Lung (tissue), 17 donors: ENCODE measurements at places on chromosomes 16 and 17. TPM values are rescaled to one million over a fixed set of nuclear protein-coding genes. Genes with fewer than 3 reads are reported as not detected.

GP1BA gene
- total RNA-seq = 0.94 TPM

TPSD1 gene
- 7.0 TPM for total RNA-seq

MYH3 gene
- total RNA-seq = 1.7 TPM

SMPD3 gene
- total RNA-seq = 13.9 TPM

SLX1A gene
- total RNA-seq = 24.0 TPM

CTDNEP1 gene
- total RNA-seq = 126 TPM

SRCIN1 gene
- 15.0 TPM for total RNA-seq

CA7 gene
- total RNA-seq = not detected

GSDMA gene
- total RNA-seq = 0.91 TPM

HS3ST3A1 gene
- total RNA-seq = 8.0 TPM

ITGA2B gene
- 2.1 TPM for total RNA-seq

TP53TG3 gene
- total RNA-seq = not detected

EPOP gene
- total RNA-seq = 0.40 TPM

KRT33B gene
- total RNA-seq = not detected

KIFC3 gene
- 137 TPM for total RNA-seq

KDM6B gene
- total RNA-seq = 52.9 TPM

CCDC92B gene
- total RNA-seq = 0.06 TPM

TBX6 gene
- 1.7 TPM for total RNA-seq

SNAI3 gene
- total RNA-seq = 2.6 TPM

FOXN1 gene
- total RNA-seq = not detected

KRT39 gene
- not detected for total RNA-seq

SCRN2 gene
- total RNA-seq = 26.7 TPM

IGF2BP1 gene
- total RNA-seq = 14.9 TPM

CRISPLD2 gene
- total RNA-seq = 31.3 TPM

ZNF205 gene
- 9.8 TPM for total RNA-seq

PRR14 gene
- total RNA-seq = 60.3 TPM

TMEM88 gene
- 11.2 TPM for total RNA-seq

SLC12A3 gene
- not detected for total RNA-seq

KCNJ2 gene
- total RNA-seq = 6.7 TPM

C16orf96 gene
- 0.37 TPM for total RNA-seq

GRAP gene
- total RNA-seq = 6.7 TPM

RHBDF1 gene
- total RNA-seq = 28.5 TPM

KRTAP1-5 gene
- not detected for total RNA-seq

CTRB1 gene
- not detected for total RNA-seq

CPHXL2 gene
- total RNA-seq = not detected

OR1A1 gene
- not detected for total RNA-seq

GALR2 gene
- total RNA-seq = 0.40 TPM

AXIN2 gene
- 127 TPM for total RNA-seq

C17orf107 gene
- 2.8 TPM for total RNA-seq

EFCAB5 gene
- 2.2 TPM for total RNA-seq

MYLK3 gene
- 4.6 TPM for total RNA-seq

SLC5A10 gene
- total RNA-seq = 0.31 TPM

LGALS9B gene
- total RNA-seq = 0.83 TPM

MMP2 gene
- 218 TPM for total RNA-seq

PLCG2 gene
- 27.8 TPM for total RNA-seq

KRT23 gene
- total RNA-seq = 2.0 TPM
